Foreskin keratinocyte (primary cell): ENCODE measurements at places on chromosomes 7 and 10.
A peak's percentile ranks its signal among the peaks of the same experiment; 100 is the strongest.

- peak; percentile 95 for DNase-seq
Measured at GRCh38 chr10:89251409-89252224, at the start of gene LIPA. TSS of gene LIPA (minus strand) at chr10:89251775. CDS start at chr10:89247648, 4,127 bp downstream.

DNA sequence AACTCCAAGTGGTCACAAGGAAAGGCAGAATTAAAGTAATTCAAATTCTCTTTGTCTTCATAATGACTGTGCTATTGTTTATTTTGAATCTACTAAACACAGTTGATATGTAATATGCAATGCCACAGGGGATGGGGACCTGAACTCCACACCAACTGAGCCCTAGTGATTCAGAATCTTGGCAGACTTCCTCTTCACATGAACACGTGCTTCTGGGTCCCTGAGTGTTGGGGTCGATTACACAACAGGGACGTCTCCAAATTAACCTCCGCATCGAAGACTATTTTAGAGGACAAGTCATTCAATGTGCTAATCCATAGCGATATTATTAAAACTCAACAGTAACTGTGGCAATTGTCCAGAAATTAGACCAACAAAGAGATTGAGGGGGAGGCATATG is 95.3 kb upstream of the CARD11 start:
- DNase-seq: no peak

DNA sequence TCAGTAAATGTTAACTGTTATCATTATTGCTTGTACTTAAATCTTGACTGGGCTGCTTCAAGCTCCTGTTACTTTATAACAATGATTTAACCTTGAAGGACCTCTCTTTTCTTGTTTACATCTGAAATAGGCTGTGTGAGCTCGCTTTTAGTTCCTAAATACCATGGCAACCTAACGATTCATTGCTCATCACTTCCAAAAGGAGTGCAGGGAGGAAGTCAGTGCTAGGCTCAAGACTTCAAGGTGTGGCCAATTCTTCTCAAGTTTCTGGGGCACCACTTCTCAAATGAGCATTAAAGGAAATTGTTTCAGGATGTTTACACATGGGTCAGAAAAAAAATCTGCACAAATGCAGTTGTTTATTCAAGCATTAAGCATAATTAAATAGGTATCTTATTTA is 284.2 kb downstream of the MTERF1 start:
- no peak for DNase-seq

GRCh38 chr7:42097752-42098151 is 139.3 kb downstream of the GLI3 start:
- DNase-seq: peak; percentile 99

DNA sequence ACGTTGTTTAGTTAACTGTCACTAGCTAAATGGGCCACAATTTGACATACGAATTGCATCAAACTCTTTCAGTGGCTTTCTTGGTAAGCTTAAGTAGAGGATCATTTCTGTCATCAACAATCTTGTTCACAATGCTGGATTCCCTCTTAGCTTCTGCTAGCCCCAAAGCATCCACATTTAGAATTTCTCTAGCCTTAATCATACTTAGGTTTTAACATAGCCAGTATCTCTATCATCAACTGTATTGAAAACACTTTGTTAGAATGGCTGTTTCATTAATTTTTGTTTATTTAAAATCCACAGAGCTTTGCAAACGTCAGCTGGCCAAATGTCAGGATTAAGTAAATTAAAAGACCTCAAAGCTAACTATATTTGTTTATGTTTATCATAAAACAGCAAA is 41.1 kb downstream of the ABRAXAS2 start:
- DNase-seq: no peak

GRCh38 chr7:14747701-14748100 is 154.8 kb downstream of the DGKB start:
- no peak for DNase-seq

DNA sequence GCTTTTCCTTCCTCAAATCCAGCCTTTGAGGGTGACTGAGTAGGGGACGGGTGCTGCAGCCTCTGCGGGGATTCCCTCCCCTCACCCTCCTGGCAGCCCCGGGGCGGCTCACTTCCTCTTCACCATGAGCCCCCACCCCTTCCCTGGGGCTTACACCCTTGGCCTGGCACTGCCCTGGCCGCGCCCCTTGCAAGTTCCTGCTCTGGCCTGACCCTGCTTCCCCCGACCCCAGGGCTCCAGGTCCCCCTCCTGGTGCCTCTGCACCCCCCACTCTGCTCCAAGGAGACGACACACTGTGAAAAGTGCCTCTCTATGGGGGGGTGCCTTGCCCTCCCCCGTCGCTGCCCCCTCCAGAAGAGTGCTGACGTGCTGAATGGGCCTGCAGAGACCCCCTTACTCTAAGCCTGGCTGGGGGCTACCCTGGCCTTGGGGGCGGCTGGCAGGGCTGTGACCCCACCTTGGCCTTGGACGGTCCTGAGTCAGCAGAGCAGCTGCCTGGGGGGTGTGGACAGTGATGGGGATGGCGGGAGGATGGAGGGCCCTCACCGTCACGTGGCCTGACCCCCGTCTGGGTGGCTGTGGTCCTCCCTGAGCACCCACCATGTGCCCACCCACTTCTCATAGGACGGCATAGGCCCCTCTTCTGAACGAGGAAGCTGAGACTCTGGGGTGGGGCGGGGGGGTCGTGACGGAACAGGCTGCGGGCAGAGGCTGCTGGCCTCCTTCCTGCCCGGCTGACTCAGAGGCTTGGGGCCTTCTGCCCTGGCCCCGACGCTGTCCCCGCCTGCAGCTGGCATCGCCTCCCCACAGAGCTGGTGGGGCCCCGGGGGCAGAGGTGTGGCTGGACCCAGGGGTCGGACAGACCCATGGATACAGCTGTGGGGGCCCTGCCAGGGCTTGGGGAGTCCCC is 9.8 kb downstream of the LFNG start:
- DNase-seq: no peak

- no peak for DNase-seq
Measured at GRCh38 chr7:106896231-106896630, 31.1 kb downstream of the PIK3CG start.

- no peak for DNase-seq
Measured at GRCh38 chr7:106134241-106134640, 22.1 kb upstream of the SYPL1 start.

GRCh38 chr7:47743965-47744591 is 162.2 kb upstream of the TNS3 start:
- no peak for DNase-seq

DNA sequence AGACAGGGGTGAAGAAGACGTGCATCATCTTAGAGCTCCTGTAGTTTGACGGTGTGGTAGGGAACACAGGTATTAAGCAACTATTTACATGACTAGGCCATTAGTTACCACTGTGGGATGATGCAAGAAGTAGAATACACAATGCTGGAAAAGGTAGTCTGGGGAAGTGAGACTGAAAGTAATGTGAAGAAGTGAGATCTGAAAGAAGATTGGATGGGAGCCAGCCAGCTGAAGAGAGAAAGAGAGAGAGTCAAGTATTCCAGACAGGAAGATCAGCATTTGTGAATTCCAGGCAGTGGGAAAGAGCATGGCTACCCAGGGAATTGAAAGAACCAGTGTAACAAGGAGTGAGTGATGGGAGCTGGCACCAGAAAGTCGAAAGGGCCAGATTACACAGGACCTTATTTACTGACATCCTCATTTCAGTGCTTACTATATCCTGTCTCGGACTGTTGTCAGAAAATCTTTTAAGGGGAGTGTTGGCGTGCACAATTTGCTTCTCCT is 4.0 kb upstream of the CFAP58 start:
- peak; percentile 84 for DNase-seq

- peak; percentile 89 for DNase-seq
Measured at GRCh38 chr10:119770928-119771327, 45.1 kb downstream of the INPP5F start.

GRCh38 chr7:15625466-15625865 is 61.0 kb downstream of the MEOX2 start:
- no peak for DNase-seq

GRCh38 chr10:88659725-88660597 is 4.3 kb upstream of the LIPF start:
- DNase-seq: no peak

DNA sequence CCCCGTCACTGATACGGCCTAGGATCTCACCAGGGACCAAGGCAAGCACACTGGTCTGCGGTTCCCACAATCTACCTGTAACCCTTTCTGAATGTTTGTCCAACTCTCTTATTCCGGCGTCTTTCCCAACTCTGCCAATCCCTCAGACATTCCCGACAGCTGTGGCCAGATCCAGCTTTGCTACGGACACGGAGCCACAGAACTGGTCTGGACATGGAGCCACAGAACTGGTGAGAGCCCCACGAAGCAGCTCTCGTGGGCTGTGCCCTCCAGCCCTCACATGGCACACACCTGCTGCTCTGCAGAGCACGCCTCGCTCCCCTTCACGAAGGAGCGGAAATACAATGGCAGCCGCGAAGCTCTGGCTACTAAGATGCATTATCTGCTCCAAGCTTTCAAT is 376.8 kb downstream of the DNAJB6 start:
- no peak for DNase-seq

GRCh38 chr7:157855452-157856213 is 518.8 kb downstream of the DNAJB6 start:
- DNase-seq: no peak

DNA sequence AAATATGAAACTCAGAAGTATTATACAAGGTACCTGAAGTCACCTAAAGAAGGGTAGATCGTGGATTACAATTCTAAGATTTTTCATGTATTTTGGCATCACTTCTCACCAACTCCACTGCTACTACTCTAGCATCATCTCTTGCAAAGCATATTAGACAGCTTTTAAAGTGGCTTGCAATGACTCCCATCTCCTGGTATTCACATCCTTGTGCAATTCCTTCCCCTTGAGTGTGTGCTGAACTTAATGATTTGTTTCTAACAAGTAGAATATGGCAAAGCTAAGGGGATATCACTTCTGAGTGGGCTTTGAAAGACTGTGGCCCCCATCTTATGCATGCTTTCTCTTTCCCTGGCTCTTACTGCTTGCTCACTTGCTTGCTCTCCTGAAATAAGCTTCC is 280.2 kb downstream of the SNX13 start:
- peak; percentile 73 for DNase-seq

DNA sequence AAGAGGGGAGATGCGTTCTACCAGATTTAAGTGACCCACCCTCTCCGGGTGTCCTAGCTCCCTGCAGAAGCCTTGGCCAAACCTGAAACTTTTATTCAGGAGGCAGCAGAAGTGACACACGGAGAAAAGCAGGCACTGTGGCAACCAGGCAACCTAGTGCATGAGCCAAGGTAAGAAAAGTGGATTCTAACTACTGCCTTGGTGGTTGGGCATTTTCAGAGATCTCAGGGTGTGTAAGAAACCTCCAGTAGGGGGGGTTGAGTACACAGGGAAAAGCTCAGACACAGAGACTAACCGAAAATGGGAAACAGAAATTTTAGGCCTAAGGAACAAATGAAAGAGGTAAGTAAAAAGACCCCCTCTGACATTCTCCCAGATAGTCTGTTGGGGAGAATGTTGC is 645.7 kb downstream of the ANKRD7 start:
- no peak for DNase-seq

- peak; percentile 40 for DNase-seq
Measured at GRCh38 chr7:2403014-2403717, at the start of gene CHST12. TSS of gene CHST12 (plus strand) at chr7:2403611. CDS start at chr7:2432640, 29,029 bp downstream.

DNA sequence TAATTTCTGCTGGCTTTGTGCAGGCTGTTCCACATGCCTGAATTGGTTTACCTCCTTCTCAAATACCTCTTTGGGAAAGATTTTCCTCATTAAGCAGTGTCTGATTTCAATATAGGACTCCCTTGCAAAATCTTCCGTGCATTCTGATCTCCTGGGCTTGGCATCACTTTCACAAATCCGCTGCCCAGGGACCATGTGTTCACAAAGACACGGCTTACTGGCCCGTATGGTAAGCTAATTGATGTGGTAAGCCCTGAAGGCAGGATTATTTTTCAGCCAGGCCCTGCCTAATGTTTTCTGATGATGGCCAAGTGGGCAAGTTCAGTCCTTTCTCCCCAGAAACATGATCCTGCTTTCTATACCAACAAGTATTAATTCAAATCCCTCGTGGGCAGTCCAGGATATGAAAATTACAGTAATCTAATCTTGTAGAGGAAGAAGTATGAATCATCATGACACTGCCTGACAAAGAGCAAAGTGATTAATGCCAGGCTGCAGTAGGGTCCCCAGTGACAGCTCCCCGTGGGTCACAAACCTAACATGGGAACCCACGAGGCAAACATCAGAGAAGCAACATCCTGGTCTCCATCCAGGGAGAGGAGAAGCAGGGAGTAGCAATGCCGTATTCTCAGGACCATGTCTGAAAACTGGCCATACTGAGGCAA is 11.6 kb upstream of the SVIL start:
- peak; percentile 81 for DNase-seq

DNA sequence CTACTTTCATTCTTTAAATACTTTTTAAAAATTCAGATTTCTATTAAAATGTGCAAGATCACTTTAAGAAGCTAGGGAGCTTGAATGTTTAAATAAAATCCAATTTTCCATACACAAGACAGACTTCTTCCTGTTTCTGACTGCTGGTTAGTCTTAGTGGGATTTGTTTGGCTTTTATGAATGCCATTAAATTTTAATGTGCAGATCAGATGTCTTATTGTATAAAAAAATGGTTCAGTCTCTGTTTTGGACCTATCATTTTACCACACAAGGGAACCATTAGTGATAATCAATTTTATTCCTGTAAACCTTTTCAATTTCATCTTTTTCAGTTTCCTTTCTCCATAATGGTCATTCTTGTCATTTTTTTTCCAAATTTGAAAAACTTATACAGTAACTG is 63.2 kb downstream of the VCL start:
- DNase-seq: no peak

DNA sequence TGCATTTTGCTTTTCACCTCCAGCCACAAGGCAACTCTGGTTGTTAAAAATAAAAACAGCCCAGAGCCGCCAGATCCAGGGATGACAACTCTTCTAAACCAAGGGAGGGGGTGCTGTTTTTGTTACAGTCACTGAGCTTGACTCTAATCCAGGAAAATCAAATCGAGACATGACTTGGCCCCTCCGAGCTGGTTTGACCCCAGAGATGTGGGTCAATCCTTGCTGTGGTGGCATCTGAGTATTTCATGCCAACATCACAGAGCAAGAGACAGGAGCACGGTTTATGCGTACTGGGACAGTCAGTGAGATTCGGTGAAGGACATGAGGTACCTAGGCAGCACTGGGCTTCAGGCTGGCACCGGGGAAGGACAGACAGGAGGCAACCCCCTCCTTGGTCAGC is 88.8 kb upstream of the ZMIZ1 start:
- no peak for DNase-seq

DNA sequence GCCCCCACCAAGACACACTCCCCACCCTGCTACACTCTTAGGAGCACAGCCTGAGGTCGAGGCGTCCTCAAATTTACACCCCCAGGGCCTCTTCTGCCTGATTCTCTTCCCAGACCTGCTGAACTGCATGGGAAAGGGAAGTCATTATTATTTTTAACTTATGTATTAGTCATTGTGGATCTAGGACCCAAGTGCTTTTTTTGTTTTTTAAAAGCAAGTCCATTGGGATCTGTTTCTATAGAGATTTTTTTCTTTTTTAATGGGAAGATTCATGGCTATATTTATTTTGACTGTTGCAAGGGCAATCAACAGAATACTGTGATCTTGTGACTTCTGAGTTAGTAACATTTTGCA is 203.8 kb downstream of the ZMYND11 start:
- peak; percentile 8 for DNase-seq

- peak; percentile 75 for DNase-seq
Measured at GRCh38 chr7:55546814-55547213, 25.5 kb downstream of the VOPP1 start.
